ENCODE measurements at places on chromosomes 5 and 9. TPM values are rescaled to one million over a fixed set of nuclear protein-coding genes. Genes with fewer than 3 reads are reported as not detected.

- DNase-seq: no peak
These were observed 5.2 kb downstream of the SURF4 start for GRCh38 chr9:133370685-133371084.

MARCOL gene
- not detected for total RNA-seq

DNA sequence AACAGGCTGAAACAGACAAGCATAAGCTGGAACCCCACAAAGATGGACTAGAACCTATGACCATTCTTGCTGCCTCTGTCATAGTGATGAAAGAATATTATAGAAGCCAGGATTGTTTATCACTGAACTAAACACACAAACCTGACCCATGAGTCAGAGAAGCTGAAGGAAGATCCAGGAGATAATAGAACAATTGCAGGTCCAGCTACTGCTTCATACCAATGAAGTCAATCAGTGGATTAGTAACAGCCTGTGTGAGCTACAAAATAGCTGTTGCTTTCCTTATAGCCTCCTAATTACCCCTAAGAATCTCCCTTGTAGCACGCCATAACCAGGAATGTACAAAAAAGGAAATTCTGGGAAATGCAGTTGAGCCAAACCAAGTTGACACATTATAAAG, 459.9 kb upstream of the ZNF462 start:
- DNase-seq: no peak

DNA sequence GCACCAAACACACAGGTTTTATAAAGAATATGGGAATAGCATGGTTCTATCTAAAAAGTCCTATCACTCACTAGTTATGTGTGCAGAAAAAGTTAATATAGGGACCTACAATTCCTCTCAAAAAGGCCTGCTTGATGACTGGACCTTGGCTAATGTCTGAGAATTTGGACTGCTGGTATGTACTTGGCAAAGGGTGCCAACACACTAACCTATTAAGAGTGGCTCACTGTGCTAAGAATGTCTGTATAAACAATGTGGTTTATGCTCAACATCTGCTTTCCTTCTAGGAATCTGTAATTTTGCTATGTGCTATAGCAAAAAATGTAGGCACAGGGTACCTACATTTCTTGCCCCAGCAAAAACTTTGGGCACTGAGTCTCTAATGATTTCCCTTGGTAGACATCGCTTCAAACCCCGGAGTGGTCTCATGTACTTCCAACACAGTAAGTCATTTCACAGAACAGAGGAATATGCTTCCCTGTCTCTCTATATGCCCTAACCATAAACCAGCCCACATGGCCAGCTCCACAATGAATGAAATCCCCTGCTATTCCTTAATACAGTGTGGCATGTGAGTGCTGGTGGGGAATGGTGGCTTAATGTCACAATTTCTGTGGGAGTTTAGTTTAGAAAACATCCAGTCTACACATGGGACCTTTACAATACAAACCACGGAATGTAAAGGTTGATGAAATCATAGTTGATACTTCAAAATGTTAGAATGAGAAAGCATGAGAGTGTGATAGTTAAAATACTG, 101.7 kb downstream of the UBAP2 start:
- no peak for DNase-seq

GABRA6 gene
- total RNA-seq: not detected

- DNase-seq: no peak
These were observed 75.9 kb upstream of the ADAMTSL1 start for GRCh38 chr9:18398038-18398437.

- no peak for DNase-seq
These were observed 29.3 kb downstream of the DAB2 start for GRCh38 chr5:39395521-39395920.

- no peak for DNase-seq
These were observed 7.4 kb upstream of the AMACR start for GRCh38 chr5:34015120-34015822.

- no peak for DNase-seq
These were observed 158.3 kb upstream of the MAP3K1 start for GRCh38 chr5:56656846-56657726.

- DNase-seq: no peak
These were observed at the start of gene UAP1L1 for GRCh38 chr9:137077010-137077747. Gene UAP1L1 (plus strand): TSS chr9:137077517. CDS start chr9:137077533, 16 bp downstream.

GDNF gene
- 0.13 TPM for total RNA-seq

GRCh38 chr5:151332857-151333256, 14.5 kb downstream of the SLC36A2 start:
- DNase-seq: no peak

DNA sequence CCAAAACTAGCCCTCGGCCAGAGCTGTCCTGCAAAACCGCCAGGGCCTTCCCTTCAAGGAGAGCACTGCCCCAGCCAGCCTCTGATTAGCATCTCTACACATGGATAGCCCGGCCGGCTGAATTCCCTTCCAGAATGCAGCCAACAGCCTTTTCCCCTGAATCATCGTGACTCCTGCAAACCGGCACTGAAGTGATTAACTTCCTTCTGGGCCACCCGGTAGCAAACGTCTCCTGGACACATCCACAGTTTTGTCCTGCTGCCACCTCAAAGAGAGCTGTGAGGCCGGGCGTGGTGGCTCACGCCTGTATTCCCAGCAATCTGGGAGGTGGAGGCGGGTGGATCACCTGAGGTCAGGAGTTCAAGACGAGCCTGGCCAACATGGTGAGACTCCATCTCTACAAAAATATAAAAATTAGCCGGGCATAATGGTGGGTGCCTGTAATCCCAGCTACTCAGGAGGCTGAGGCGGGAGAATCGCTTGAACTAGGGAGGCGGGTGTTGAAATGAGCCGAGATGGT, 21.1 kb upstream of the EEIG1 start:
- no peak for DNase-seq

DNA sequence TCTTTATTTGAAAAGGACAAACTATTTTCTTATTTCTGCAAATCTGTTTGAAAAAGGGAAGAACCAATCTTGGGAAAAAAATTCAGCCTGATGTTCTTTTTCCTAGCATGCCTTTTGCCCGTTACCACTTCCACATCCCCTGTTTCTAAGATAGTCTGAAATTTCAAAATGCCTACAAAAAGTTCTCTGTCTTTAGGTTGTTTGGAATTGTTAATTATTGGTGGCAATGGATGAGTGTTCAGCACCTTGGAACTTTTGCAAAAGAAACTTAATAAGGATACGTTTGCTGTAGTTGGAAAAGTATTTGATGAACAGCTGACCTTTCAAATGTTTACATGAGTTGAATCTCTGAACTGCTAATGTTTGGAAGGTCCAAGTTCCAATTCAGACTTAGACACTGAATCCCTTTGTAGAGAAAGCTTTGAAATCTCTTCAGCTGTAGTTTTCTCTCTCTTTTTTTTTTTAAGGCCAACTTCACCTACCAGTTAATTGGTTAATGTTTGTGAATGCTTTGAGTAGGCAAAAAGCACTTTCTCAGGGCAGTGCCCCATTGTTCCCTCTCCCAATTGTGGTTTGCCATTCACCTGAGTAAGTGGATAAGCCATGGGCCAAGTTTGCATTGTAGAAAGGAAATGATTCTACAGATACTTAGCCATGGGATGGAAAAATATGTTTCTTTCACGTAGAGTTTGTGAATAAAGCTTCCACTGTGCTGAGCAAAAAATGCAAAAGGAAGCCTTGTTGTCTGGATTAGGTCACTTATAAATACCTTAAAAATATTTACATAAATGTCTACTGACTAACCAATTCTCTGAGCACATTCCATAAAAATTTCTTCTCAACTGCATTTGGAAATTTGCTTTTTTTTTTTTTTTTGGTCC, 156.4 kb upstream of the ELL2 start:
- no peak for DNase-seq

All from omental fat pad (tissue), 4 donors.